Activated B cell treated with CpG ODN at 0.5 μM for 24 hours (primary cell): ENCODE measurements at places on chromosomes 2 and 18. TPM values are rescaled to one million over a fixed set of nuclear protein-coding genes. Genes with fewer than 3 reads are reported as not detected.

DNA sequence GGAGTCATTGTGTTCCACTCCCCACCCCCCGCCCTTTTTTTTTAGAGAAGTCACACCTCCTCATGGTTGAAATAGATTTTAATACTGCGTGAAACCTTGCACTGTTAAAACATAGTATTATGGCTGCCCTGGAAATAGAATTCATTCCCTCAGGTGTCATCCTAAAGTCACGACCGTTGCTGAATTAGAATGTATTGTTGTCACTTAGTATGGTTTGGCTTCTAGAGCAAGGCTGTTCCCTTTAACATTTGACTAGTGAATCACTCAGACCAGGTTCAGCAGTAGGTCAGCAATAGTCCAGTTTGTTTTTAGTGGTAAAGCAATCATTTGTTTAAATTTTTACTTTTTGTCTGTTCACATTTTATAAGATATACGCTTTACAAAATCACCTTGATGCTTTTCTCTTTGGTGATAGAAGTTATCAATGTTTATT, 1.2 kb downstream of the BABAM2 start:
- no peak for DNase-seq

DNA sequence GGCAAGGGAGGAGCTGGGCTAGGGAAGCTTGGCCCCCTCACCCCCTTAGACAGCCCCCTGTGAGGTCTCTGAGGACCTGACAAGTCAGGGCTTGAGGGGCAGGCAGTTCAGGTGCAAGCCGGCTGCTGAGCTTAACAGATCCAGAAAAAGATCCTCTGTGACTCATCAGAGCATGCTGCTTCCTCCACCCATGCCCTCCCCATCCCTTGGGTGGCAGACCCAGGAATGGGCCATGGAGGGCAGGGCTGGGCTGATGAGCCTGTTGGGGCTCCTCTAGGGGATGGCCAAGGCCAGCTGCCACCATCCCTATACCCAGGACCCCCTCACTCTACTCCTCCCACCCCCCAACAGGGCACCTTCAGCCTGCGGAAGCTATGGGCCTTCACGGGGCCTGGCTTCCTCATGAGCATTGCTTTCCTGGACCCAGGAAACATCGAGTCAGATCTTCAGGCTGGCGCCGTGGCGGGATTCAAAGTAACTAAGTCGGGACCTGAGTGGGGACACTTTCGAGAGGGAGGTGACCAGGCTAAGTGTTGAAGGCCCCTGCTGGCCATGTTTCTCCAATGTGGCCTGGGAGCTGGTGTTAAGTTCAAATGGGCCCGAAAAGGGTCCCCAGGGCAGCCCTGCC, 1.9 kb downstream of the SLC11A1 start:
- DNase-seq, result no peak

DNA sequence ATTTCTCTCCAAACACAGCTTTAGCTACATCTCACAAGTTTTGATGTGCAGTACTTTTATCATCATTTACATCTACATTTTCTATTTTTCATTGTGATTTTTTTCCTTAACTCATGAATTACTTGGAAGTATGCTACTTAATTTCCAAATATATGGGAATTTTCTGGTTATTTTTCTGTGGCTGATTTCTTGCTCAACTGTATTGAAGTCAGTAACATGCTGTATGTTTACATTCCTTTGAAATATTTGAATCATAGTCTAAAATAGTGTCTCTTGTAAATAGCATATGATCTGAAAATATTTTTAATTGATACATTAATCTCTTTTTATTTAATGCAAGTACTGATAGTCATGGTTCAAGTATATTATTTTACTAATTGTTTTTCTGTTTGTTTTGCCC, 26.0 kb upstream of the GALNT5 start:
- no peak for DNase-seq

GRCh38 chr18:23226930-23227725, 91.8 kb downstream of the CABLES1 start:
- no peak for DNase-seq

- no peak for DNase-seq
Measured at GRCh38 chr2:232322560-232323327, 55.8 kb upstream of the ALPP start.

Gene MPHOSPH10
- 47.6 and 47.8 TPM in 2 replicates for total RNA-seq

Gene CCDC88A
- total RNA-seq, result 25.6 and 35.6 TPM in 2 replicates

Gene IMMT
- 90.3 and 93.0 TPM in 2 replicates for total RNA-seq

Gene BUB1
- 5.9 and 6.2 TPM in 2 replicates for total RNA-seq

GRCh38 chr2:112277596-112278220, 2.3 kb downstream of the ZC3H6 start:
- DNase-seq, result no peak

Gene FZD7
- total RNA-seq, result 0.33 and 0.37 TPM in 2 replicates

GRCh38 chr2:98484652-98485452, 40.2 kb downstream of the INPP4A start:
- DNase-seq, result no peak

GRCh38 chr2:222688917-222689316, 17.5 kb downstream of the MOGAT1 start:
- no peak for DNase-seq
